ENCODE measurements at places on chromosomes 11 and 22.

DNA sequence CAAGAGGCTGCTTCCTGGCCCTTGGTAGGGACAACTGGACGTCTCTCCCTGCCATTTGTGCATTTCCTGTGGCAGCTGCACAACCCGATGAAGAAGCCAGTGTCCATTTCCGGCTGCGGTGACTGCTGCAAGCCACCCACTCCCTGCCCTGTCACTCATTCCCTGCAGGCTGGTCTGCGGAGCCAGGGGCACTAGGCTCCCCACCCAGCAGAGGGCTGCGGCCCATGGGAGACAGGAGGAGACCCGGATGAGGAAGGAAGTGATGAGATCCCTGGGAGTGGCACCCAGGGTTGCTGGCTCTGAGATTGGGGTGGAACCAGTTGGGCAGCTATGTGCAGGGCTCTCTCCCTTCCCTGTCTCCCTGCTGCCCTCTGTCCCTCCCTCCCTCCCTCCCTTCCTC, 10.0 kb upstream of the MYRF start:
- no peak for DNase-seq

DNA sequence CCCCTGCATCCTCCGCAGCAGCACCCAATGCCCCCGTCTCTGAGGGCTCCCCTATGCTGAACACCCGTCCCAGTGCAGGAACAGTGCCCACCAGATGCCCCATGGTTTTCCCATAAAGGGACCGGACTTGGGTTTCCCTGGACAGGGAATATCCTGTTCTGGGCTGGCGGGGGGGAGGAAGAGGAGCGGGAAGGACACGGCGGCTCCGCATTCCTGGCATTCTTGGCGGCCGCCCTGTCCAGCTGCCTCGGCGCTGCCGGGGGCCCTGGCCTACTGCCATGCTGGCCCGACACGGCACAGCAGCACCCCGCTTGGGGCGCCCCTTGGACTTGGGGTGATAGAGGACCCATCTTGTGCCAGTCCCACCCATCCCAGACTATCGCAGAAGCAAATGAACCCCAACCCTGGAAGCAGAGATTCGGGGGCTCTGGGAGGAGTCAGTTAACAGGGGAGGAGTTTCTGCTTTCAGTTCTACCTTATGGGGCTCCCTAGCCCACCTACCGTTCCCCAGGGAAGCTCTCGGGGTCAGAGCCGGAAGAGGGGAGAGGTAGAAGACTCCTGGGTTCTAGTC, 23.7 kb upstream of the CBX7 start:
- DNase-seq, result no peak

GRCh38 chr22:49963647-49964026, 3.1 kb downstream of the PIM3 start:
- no peak for DNase-seq

- no peak for DNase-seq
Observed at GRCh38 chr11:96314326-96315020, 28.5 kb downstream of the MAML2 start.

DNA sequence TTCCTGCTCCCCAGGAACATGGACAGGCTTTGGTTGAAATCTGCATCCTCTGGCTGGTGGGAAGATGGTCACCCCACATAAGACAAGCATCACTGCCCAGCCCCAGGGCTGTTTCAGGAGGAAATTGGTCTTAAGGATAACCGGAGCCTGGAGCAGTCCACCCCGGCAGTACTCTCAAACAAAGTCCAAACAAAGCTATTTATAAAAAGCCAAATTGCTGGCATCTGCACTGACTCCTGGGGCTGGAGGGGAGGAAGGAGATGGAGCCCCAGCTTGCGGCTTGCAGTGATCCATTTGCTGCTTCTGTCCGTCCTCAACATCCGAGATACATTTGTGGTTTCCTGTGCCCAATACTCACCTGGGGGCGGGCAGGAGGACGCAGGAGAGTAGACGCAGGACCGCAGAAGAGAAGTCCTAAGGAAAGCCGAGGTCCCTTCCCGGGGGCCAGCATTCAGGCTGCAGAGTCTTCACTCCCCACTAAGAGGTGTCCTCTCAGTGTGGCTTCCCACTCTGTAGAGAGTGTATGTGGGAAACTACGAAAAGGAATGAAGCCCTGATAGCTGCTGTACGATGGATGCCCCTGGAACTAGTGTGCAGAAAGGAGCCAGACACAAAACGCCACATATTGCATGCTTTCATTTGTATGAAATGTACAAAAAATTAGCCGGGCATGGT, 107.3 kb upstream of the FGF3 start:
- DNase-seq, result no peak

GRCh38 chr11:76339221-76339620, 41.7 kb downstream of the THAP12 start:
- no peak for DNase-seq

- DNase-seq, result no peak
Observed at GRCh38 chr11:111819161-111819828, 52.1 kb downstream of the ALG9 start.

GRCh38 chr22:22553141-22553540, 5.9 kb downstream of the PRAME start:
- no peak for DNase-seq

DNA sequence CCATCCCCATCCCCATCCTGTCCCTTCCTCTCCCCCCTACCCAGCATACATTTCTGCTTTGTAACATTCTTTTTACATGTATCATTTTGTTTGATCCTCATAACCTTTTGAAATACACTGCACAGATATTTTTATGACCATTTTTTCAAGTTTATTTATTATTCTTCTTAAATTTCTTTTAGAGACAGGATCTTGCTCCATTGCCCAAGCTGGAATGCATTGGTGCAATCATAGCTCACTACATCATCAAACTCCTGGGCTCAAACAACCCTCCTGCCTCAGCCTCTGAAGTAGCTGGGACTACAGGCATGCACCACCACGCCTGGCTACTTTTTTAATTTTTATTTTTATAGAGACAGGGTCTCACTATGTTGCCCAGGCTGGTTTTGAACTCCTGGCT, 99.4 kb upstream of the AKIP1 start:
- DNase-seq, result no peak

DNA sequence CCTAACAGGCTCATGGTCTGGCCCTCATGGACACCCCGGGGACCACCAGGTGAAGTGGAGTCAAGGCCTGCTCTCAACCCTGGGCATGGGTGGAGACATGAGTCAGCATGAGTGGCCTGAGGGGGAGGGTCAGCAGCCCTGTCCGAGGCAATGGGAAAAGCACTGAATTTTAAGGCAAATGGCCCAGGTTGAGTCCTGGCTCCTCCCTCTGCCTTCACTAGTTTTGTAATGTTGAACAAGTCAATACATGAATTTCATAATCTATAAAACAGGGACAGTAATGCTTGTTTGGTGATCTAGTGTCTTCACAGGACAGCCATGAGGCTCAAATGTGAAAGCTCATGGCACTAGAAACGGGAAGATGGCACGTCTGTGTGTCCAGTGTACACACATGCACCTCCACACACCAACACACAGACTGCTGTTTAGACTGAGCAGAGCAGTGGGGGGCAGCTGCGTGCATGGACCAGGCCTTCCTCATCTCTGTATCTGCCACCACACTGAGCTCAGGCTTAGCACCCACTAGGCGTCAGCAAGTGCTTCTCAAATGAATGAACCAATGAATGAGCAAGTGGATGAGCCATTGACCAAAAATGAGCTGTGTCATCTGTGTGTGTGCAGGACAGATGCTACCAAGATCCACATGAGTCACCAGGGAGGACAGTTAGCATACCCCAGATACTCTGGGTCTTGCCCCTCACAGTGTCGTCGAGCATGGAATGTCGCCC, 63.4 kb downstream of the NRXN2 start:
- DNase-seq, result no peak

- DNase-seq, result no peak
Observed at GRCh38 chr11:133808393-133809140, 36.7 kb downstream of the SPATA19 start.

DNA sequence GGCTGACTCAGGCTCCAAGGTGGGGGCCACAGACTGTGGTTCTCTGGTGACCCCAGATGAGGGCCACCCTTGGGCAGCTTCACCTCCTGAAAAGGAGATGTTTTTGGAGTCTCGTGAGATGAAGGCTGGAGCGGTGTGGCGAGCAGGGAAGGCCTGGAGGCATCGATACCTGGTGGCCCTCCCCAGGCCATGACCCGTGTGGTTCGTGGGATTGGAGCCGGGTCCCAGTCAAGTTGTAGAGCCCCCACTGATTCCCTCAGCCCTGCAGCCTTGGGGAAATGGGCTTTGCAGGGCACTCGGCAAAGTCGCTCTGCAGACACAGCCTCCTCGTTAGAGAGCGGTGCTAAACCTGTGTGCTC, 1083.4 kb downstream of the BRD1 start:
- DNase-seq, result no peak

GRCh38 chr11:118226781-118227180, 2.0 kb upstream of the JAML start:
- DNase-seq, result no peak

GRCh38 chr11:93526346-93526633, 16.9 kb downstream of the SMCO4 start:
- DNase-seq, result no peak

DNA sequence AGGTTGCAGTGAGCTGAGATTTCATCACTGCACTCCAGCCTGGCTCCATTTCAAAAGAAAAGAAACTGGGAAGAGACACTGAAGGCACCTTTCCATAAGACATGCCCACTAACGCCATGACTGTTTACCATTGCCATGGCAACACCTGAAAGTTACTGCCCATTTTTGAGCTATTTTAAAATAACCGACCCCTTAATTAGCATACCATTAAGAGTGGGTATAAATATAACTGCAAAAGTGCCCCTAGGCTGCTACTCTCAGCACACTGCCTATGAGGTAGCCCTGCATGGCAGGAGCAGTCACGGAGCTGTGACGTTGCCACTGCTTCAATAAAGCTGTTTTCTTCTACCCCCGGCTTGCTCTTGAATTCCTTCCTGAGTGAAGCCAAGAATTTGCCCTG, 9.9 kb upstream of the RNASEH2C start:
- no peak for DNase-seq

GRCh38 chr11:109040303-109040702, 375.4 kb downstream of the DDX10 start:
- no peak for DNase-seq

- DNase-seq, result no peak
Observed at GRCh38 chr11:114197799-114198500, 98.2 kb upstream of the NNMT start.

GRCh38 chr11:75424396-75424795, 8.6 kb downstream of the KLHL35 start:
- DNase-seq, result no peak

DNA sequence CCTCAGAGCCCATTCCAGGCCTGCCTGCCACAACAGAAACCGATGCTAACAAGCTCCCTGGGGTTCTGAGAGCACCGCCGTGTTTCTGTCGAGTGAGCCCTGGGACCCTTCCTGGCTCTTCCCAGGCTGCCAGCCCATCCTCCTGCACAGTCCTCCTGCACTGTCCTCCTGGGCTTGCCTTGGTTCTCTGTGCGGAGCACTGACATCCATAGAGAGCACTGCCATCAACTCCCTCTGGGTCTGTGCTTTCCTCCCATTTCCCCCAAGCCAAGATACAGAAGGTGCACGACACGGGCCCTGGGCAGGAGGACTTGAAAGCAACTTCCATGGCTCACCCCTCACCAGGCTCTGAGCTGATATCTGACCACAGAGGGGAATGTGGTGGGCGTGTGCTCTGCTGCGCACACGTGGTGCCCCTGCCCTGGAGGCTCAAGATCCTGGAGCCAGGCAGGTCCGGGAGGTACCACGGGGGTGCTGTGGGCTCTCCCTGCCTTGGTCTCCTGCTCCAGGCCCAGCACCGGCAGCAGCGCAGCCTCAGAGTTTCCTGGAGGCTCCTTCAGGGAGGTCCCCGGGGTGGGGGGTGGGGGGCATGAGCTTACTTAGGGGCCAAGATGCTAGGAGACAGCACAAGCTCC, 304.2 kb downstream of the BRD1 start:
- no peak for DNase-seq

DNA sequence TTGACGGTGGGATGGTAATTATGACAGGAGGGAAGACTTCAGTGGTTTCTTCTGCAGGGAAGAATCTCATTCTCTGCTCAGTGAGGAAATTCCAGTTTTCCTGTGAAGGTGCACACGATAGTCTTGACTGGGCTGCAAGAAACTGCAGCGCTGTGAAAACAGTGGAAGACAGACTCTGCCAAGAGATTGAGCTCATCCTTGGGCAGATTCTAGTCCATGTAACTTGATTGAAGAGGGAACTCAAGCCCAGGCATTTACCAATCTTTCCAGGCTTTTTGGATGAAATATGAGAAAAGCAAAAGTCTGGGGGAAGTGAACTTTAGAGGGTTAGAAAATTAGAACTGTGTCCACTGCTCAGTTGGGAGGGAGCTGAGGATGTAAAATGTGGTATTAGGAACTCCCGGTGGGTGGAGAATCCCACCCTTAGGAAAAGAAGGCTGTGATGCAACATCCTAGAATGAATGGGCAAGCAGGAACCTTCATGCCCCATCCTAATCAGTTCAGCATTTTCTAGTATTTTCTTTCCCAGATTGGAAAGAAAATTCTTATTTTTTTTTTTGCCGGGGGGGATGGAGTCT, 212.6 kb downstream of the DBX1 start:
- no peak for DNase-seq

DNA sequence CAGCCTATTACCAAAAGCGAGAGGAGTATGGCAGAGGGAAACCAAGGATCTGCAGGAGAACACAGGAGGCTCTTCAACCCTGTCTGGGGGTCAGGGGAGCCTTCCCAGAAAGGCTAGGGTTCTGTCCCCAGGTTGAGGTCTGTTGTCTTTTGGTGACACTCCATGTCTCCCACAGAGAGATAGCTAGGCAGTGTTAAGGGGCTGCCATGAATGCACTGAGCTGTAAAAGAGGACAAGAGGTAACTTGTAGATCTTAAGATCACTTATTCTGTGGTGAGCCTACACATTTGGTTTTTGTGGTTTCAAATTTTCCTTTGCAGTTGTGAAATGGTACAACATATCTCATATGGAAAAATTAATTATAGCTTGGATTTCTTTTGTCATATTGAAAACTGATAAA, 6.0 kb upstream of the ACER3 start:
- DNase-seq, result no peak

DNA sequence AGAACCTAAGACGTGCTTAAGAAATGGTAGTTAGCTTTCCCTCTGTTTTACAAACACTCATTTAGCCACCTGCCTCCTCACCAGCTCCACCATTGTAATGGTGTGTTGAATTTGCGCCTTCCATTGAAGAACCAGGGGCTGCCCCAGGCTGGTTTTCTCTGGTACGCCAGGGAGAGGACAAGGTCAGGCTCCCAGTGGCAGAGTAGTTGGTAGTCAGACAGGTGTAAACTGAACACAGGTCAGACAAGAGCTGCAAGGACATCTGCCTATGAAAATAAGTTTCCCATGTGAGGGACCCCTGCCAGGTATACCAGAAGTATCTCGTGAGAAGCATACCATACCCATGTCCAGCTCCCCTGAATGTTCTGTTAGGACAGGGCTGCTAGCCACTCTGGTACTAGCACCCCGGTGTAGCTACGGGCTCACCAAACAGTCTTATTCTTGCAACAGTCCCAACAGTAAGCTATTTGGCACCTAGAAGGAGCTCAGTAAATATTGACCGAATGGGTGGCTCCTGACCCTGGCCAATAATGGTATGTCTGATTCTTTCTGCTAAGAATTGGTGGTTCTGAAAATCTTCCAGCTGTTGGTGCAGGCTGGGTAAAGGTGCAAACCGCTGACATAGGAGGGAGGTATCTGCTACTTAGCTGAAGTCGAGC, 359.0 kb downstream of the LARGE1 start:
- DNase-seq, result no peak

GRCh38 chr11:118002010-118002540, 15.9 kb downstream of the IL10RA start:
- DNase-seq, result no peak

- DNase-seq, result peak; percentile 46
Observed at GRCh38 chr11:45899448-45900174, 7.5 kb downstream of the FREY1 start.

All from stimulated activated CD8-positive, alpha-beta memory T cell treated with anti-CD3 and anti-CD28 coated beads, Interleukin-15, amount 100 ng/mL, for 24 hours (primary cell).